Panc1 (cell line): ENCODE measurements at places on chromosomes 12 and 14. TPM values are rescaled to one million over a fixed set of nuclear protein-coding genes. Genes with fewer than 3 reads are reported as not detected.

B4GALNT1 gene
- 48.6 TPM for total RNA-seq

SERPINA9 gene
- total RNA-seq = not detected

TAC3 gene
- not detected for total RNA-seq

KCNC2 gene
- not detected for total RNA-seq

FLVCR2 gene
- total RNA-seq = 9.7 TPM

PLEK2 gene
- 9.1 TPM for total RNA-seq

C1R gene
- total RNA-seq = 1.3 TPM

NANOG gene
- 0.62 TPM for total RNA-seq

C12orf56 gene
- total RNA-seq = 2.8 TPM

PGF gene
- total RNA-seq = 7.3 TPM

KRT3 gene
- not detected for total RNA-seq

KRT71 gene
- not detected for total RNA-seq

HOXC10 gene
- total RNA-seq = 154 TPM

C12orf50 gene
- not detected for total RNA-seq

PRKD1 gene
- 8.2 TPM for total RNA-seq

KRT6C gene
- not detected for total RNA-seq

CCT2 gene
- total RNA-seq = 270 TPM

DAAM1 gene
- total RNA-seq = 13.3 TPM

KRT75 gene
- 0.15 TPM for total RNA-seq

RBM19 gene
- 44.8 TPM for total RNA-seq

CCND2 gene
- total RNA-seq = 1.5 TPM

GLS2 gene
- total RNA-seq = 1.3 TPM

KRT83 gene
- total RNA-seq = 0.28 TPM

KRT73 gene
- not detected for total RNA-seq

OAS1 gene
- 4.5 TPM for total RNA-seq

GYS2 gene
- total RNA-seq = not detected

MEG3 gene
- total RNA-seq = 62.4 TPM

PMCH gene
- total RNA-seq = not detected

HECTD1 gene
- 101 TPM for total RNA-seq

PLEKHH1 gene
- total RNA-seq = 6.7 TPM

CFAP251 gene
- total RNA-seq = 4.2 TPM

RGS6 gene
- not detected for total RNA-seq

CDKN3 gene
- total RNA-seq = 36.1 TPM

P3H3 gene
- 11.0 TPM for total RNA-seq

STYK1 gene
- 0.85 TPM for total RNA-seq

GALNT6 gene
- total RNA-seq = 6.5 TPM

P2RX2 gene
- 1.2 TPM for total RNA-seq

CHGA gene
- not detected for total RNA-seq

VWF gene
- total RNA-seq = 0.31 TPM

HRK gene
- 0.44 TPM for total RNA-seq

A2M gene
- 2.1 TPM for total RNA-seq

SLC39A5 gene
- 0.23 TPM for total RNA-seq

PSMD9 gene
- 62.7 TPM for total RNA-seq

PIK3C2G gene
- not detected for total RNA-seq

FAM161B gene
- 2.2 TPM for total RNA-seq

GAS2L3 gene
- 47.4 TPM for total RNA-seq

WNT5B gene
- 36.9 TPM for total RNA-seq
